ENCODE measurements at places on chromosomes 3 and 15.

DNA sequence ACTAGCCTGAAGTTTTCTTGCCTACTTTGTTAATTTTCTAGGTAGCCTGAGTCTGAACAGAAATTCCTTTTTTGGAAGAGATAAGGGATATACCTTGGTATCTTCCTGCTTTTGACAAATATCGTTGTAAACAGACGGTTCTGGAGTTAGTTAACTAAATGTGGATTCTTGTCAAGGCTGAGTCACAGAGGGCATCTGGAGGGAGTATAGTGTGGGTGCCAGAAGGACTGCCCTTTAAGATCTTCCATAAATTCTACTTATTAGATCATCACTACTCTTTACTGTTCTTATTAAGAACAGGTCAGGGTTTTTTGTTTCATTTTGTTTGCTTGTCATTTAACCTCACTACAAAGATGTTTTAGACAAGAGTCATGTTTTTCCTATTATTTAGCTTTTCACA lies 125.3 kb upstream of the SKOR1 start:
- no peak for DNase-seq

- no peak for DNase-seq
These were observed 665 bp downstream of the GATM start for GRCh38 chr15:45377609-45378148.

DNA sequence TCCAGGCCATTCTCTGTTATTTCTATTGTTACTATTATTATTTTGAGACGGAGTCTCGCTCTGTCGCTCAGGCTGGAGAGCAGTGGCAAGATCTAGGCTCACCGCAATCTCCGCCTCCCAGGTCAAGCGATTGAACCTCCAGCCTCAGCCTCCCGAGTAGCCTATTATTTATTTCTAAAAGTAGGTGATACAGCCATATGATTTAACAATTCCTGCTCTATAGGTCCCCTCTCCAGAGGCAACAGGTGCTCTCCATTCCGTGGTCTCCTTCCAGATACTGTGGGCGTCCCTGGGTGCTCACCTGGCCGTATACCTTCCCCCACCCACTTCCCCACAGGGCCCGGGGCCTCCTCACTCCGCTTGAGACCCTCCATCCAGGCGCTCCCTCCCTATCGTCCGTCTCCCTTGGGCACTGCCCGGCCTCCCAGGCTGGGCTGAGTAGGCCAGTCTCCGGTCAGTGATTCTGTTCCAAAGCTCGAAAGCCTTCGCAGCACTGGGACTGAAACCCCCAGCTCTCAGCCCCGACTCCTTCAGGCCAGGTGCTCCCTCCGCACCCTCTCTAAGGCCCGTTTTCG lies 708 bp upstream of the PTPN23 start:
- no peak for DNase-seq

DNA sequence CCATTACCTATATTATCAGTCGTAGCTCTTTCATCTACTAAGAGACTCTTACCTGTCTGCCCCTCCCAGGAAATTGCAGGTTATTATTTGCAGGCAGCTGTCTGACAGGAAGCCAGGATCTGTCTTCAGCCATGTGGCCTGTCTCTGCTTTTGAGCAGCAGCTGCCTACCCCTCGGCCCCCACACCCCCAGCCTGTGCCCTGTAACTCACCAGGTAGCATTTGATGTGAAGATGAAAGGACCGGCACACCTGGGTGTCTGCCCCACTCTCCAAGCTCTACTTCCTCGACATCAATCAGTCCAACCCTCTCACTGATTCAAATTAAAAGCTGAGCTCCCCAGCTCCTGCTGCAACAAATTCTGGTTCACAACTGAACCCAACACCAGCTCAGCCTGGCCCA lies 197.2 kb upstream of the CTNNB1 start:
- DNase-seq: no peak

DNA sequence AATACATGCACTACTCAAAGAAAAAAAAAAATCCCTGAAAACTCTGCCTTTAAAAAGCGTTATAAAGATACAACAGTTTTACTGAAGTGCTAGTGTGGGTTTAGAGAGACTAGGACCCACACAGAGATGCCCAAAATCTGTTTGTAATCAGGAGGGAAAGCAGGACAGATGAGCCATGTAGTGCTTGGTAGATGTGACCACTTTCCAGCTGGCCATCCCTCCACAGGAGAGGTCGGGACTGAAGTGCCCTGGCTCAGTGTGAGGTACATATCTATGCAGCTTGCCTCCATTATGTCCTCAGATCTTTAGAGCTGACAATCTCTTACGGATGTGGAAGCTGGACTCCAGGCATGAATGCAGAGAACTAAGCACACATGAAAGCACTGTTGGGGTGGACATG lies 57.5 kb upstream of the NANOGP8 start:
- no peak for DNase-seq

DNA sequence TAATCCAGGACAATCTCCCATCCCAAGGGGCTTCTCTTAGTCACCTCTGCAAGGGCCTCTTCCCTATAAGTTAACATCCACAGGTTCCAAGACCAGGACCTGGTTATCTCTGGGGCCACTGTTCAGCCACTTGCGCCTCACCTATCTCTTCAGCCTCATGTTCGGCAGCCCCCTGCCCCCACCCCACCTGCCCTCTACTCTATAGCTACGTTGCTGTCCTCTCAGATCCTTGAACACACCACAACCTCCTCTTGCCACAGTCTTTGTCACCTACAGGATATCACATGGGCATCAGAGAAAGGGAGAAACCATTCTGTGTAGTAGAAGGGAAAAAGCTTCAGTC lies 33.9 kb downstream of the SLC41A3 start:
- DNase-seq: no peak

DNA sequence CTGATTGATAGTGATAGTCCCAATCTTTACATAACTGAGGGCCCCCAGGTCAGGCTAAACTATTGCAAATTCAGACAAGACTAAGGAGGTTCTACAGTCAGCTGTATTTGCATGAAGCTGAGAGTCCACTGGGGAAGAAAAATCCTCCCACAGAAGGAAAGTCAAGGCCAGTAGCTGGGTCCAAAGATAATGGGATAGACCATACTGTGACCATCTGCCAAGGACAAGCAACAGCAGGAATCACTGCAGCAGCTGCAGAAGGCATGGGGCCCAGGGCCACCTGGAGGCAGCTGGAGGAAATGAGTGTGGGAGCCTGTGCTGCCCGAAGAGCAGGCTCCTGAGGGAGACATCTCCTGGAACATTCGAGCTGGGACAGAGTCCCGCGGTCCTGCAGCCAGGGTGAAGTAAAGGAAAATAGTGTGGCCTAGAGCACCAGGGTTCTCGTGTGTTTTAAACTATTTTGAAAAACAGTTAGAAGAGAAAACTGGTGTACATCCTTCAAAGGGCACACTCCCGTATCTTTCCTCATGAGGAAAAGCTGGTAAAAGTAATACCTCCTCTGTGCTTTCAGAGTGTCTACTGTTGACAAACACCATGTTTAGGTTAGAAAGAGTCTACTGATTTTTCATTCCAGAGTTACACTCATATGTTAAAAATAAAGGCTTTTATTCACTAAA lies 13.2 kb upstream of the TMEM212 start:
- no peak for DNase-seq

GRCh38 chr15:65732698-65733097 lies 59.4 kb downstream of the DENND4A start:
- DNase-seq: no peak

GRCh38 chr15:62822228-62822627 lies 220.3 kb upstream of the TPM1 start:
- DNase-seq: no peak

DNA sequence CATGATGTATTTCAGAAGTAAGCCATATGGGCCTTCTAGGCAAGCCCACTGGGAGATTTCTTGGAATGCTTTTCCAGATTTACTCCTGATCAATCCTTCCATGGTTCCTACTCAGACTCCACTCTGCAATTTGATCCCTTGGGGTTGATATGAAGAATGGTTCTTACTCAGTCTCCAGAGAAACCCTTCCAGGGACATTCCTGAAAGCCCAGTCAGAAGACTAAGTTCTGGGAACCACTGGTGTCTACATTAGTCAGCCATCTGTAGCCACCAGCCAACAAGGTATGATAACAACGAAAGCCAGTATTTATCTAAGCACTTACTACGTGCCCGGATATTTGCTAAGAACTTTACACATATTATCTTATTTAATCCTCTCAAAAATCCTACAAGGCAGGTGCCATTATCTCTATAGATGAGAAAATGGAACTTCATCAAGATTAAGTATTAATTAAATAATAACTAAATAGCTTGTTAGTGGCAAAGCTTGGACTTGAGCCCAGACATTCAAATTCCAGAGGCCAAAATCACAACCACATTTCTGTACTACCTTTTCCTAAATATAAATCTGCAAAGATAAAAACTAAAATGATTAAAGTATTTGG lies 32.7 kb downstream of the ZNF385D start:
- DNase-seq: peak; percentile 92

DNA sequence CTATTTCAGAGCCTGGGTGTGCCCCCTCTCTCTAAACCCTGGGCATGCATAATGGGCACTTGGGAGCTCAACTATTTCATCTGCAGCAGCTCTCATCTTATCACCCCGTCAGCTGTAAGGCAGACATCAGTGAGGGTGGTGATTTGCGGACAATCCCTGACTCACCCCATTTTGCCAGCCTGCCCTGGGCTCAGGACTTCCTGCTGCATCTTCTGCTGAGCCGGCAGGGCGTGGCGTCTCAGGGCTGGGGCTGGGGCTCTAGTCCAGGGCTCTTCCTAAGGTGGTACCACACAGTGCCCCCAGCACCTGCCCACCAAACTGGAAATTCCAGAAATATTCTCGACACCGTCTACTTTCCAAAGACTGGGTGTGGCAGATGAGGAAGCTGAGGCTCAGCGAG lies 925 bp upstream of the PSTPIP1 start:
- no peak for DNase-seq

GRCh38 chr3:154884952-154885351 lies 195.2 kb upstream of the MME start:
- no peak for DNase-seq

DNA sequence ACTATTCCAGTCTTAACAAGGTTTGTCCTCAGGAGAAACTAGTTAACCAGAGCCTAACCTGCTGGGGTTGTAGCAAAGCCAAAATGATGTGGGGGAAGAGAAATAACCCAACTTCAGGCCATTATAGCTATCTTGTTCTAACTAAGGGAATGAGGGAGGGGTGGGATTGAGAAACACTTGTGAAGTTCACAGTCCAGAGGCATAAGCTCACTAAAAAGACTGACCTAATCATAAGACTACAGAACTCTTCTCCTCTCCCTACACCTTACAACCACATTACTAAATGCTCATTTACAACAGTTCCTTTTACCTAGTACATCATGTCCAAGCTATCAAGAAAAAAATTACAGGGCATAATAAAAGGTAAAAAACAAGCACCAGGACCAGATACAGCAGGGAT lies 52.8 kb downstream of the UBE3A start:
- no peak for DNase-seq

- no peak for DNase-seq
These were observed 8.9 kb upstream of the NMNAT3 start for GRCh38 chr3:139686624-139687023.

Measured in stromal cell of bone marrow (primary cell).